ENCODE measurements at places on chromosomes 3 and 15.

- no peak for DNase-seq
These were observed 2.5 kb upstream of the HTR3C start for GRCh38 chr3:184050217-184050847.

GRCh38 chr15:78052545-78052944 is 25.0 kb downstream of the TBC1D2B start:
- DNase-seq, result no peak

DNA sequence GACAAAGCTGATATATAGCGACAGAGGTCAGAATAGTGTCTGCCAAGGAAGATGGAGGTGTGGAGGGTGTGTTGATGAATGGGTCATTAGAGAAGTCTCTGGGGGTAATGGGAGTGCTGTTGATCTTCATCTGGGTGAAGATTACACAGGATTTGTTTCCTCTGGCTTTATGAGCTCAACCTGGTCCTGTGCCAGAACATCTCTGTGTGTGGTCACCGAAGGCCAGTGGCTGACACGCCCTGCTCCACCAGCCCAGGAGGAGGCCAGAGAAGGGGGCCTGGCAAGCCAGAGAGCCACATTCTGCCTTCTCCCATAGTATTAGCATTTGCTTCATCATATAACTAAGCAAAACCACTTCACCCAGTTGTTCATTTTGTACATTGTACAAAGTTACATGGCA is 121.1 kb downstream of the ZNF621 start:
- DNase-seq, result no peak

DNA sequence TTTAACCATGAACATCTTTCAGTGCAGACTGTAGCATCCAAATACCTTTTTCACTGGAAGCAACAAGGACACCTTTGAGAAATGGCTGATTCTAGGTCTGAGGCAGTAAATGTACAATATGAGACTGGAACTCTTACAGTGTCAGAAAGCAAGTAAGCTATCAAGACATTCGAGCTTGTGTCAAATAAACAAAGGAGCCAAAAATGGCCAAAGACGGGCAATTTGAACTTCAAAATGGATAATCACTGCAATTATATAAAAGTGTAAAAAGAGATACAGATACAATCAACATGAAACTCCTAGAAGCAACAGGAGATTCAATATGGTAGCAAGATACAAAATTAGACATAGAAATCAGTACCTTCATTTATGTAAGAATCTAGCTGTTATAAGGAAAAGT is 138.5 kb upstream of the CCDC54 start:
- no peak for DNase-seq

DNA sequence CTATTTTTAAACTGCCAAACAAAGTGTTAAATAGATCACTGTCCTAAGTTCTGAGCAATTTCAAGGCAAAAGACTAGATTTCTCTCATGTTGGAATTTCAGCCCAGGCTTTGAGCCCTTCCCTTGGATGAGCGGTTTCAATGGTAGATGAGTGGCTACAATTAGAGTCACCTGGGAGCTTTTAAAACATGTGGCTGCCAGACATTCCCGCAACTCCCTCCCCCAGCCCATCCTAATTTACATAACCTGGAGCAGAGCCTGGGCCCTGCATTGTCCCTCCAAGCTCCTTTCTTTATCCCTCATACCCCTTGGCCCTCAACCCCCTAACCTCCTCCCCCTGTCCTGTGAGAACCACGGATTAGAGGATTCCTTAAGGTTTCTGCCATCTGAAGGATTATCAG is 357.5 kb upstream of the UMPS start:
- DNase-seq, result no peak

DNA sequence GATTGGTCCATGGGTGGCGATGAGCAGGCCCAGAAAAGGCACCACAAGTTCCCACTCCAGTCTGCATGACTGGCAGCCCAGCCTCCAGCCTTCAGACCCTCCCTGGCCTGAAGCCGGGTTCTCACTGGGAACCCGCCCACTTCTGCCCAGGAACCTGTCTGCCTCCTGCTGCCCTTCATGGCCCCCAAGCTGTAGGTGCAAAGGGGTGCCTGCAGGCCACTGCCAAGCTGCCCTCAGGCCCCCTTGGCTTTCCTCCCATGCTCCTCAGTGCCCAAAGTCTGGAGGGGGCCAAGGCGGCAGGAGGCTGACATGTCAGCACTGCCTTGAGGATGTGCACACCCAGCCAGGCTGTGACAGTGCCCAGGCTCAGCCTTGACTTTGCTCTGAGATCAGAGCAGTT is 488.5 kb upstream of the THBS1 start:
- no peak for DNase-seq

DNA sequence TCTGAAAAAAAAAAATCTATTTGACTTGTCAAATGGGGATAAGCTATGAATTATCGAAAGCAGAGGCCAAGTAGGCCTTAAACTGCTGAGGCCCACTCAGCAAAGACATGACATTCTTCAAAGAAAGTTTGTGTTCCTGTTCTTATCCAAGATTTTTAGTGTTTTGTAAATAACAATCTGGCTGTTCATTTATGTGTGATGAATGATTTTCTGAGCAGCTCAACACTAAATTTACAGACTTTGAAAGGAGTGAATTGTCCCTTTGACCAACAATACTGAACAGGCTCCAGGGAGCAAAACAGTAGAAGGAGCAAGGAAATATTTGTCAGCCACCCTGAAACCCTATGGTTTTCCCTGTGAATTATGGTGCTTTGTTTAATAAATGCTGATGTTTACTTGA is 512.6 kb upstream of the NAALADL2 start:
- DNase-seq, result no peak

DNA sequence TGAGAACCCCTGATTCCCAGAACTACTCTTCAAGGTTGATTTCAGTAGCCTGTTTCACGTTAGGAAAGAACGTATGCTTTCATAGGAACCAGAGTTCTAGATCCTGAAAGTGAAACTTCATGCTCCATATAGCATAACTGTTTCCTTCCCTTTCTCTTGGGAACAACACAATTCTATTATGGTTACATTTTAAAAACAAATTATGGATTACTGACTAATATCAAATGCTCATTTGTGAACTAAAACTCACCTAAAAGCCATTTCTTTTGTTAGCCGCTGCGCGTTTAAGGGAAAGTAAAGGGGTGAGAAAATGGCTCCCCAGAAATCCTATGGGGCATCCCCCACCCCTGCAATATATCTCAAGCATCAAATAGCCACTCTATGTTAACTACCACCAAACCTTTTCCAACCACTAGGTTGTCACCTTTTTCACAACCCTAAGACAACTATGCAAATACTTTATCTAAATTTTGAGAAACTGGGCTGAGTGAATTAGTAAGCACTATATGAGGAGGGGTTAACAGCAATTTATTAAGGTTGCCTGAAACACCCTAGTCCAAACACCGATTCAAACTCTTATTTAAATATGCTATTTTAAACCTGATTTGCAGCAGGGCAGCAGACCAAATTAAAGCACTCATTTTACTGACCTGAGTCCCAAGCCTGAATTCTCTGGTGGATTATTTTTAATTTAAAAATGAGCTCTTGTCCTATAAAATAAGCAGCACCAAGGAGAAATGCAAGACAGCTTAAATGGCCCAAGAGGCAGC is 2.4 kb downstream of the SIAH2 start:
- DNase-seq, result no peak

DNA sequence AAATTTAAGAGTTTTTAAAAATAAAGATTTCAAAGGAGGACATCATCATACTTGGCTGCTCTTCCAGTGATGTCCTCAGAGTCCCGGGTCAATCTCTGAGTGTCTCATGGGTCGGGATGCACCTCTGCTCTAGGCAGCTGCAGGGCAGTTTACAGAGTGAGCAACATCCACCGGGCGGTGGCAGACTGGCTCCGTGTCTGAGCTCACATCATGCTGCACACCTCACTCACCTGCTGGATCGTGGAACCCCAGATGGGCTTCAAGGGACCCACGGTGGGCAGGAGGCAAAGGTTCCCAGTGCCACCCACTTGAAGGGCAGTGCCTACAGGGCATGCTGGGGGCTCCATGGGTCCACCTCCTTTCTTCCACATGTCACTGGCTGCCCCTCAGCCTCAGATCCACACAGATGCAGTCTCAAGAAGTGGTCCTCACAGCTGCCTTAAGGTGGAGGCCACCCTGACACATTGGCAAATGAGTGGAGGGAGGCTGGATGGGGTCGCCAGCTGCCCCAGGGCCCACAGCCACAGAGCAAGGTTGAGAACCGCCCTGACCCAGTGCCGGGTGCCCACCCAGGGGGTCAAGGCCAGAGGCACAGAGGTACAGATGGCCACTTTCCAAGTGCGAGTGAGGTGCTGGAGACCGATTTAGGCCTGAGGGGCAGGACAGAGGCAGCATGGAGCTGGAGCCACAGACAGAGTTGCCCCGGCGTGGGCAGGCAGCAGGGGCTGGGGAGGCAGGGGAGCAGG is 25.2 kb downstream of the CYFIP1 start:
- no peak for DNase-seq

GRCh38 chr3:71518089-71518488 is 65.4 kb downstream of the FOXP1 start:
- DNase-seq, result no peak

GRCh38 chr3:148828136-148828690 is 602 bp downstream of the CPB1 start:
- no peak for DNase-seq

DNA sequence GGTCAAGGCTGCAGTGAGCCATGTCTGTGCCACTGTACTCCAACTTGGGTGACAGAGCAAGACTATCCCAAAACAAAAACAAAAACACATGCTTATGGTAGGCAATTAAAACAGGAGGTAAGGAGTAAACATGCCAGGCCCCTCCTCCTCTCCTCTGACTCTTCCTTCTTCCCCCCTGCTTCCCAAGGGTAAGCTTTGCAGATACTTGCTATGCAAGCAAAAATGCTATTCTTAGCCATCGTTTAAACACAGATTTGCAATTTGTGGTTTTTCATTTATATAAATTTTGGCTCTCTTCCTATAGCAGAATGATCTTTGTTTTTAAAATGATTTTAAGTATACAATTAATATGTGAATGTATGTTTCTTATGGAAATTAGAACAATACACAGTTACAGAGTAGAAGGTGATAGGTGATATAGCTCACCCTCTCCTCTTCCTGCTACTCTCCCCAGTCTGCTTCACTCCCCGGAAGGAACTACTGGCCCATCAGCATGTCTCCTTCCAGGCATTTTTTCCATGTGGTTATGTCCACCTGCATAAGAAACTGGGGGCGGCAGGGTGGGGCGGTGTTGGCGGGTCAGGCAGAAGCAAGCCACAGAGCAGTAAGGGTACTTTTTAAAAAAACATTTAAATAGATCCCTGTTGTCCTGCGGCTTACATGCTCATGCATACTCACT is 42.1 kb downstream of the IGF1R start:
- no peak for DNase-seq

DNA sequence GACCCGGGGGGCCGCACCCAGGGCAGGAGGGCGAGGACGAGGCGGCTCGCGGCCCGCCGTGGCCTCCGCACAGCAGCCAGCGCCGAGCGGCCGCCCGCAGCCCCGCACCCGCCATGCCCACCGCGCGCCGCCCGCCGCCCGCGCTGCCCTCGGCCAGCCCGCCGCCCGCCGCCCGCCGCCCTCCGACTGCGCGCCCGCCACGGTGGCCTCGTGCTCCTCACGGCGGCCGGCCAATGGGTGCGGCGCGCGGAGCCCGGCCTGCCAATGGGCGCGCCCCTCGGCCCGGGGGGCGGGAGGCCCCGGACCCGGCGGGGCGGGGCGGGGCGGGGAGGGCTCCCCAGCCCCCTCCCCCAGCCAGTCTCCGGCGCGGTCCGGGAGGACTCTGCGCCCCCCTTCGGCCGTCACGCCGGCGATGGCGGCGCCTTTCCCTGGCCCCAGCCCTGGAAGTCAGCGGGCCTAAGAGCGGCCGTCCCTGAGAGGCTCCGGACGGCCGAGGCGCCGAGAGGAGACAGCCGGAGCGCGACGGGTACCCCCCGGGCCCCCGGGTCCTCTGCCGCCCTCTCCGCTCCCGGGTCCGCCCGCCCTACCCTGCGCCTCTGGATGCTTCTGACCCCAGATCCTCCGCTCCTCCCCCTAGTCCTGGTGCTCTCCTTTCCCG is at the start of gene NT5DC2:
Gene NT5DC2 (minus strand): TSS at position 235 of the 658 bp plus-strand sequence. CDS start 120 bp downstream, at position 115.
- peak; percentile 20 for DNase-seq

- DNase-seq, result no peak
These were observed 38.7 kb downstream of the PDIA5 start for GRCh38 chr3:123105201-123106189.

- DNase-seq, result no peak
These were observed 7.9 kb upstream of the SRP14 start for GRCh38 chr15:40046721-40047414.

- no peak for DNase-seq
These were observed 202.8 kb upstream of the UBE2E2 start for GRCh38 chr3:23000371-23000770.

- DNase-seq, result no peak
These were observed 123.6 kb upstream of the DPH6 start for GRCh38 chr15:35669432-35670045.
